ENCODE measurements at places on chromosomes 2 and 18.

- DNase-seq, result no peak
These were observed 697.5 kb downstream of the TMEM182 start for GRCh38 chr2:103459283-103459682.

DNA sequence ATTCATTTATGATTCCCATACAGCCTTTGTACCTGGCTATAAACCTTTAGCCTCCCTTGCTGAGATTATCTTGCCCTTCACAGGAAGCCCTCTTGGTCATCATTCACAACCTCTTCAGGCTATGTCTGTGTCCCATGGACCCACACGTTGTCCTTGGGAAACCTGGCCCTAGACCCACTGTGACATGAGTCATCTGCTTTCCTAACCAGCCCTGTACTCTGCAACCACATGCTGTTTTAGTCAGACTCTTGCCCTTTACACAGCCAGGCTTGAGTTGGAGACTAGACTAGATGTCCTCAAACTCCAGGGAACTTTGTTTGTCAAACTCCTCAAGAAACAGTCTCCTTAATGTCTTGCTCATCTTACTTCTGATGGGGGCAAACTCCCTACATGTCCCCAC, 229.3 kb upstream of the ZSWIM2 start:
- no peak for DNase-seq

- DNase-seq, result no peak
These were observed 666.9 kb downstream of the NYAP2 start for GRCh38 chr2:226066391-226066790.

- DNase-seq, result peak; percentile 9
These were observed 392.4 kb downstream of the ALK start for GRCh38 chr2:29528891-29529520.

DNA sequence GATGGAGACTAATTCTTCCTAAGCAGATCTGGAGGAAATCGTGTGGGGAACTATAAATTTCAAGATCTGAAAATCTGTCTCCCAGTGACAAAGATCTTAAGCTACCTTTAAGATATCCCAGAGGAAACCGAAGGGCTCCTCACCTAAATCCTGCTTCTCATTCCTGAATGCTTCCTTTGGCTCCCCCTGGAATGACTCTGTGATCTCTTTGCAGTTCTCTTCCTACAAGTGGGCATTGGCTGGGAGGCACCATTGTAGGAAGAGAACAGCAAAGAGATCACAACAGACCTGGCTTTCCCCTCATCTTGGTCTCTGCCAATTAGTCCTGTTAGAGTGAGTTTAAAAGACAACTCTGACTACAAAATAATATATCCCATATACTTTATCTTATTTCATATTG, 70.0 kb upstream of the KCNH7 start:
- no peak for DNase-seq

GRCh38 chr2:74816540-74817303, 17.2 kb upstream of the HK2 start:
- DNase-seq, result no peak

- no peak for DNase-seq
These were observed 335.1 kb downstream of the SETBP1 start for GRCh38 chr18:45015788-45016128.

DNA sequence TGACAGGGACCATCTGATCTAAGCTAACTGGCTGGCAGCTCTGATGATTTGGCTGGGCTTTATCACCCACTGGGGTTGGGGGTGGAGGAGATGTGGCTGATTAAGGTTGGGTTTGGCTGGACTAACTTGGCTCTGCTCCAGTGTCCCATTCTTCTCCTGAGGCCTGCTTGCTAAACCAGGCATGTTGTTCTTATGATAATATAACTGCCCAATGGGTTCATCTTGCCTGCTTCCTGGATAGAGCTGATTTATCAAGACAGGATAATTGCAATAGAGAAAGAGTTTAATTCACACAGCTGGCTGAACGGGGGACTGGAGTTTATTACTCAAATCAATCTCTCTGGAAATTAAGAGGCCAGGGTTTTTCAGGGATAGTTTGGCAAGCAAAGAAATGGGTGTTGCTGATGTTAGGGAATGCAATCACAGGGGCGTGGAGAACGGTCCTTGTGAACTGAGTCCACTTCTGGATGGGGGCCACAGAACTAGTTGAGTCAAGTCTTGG, 150.4 kb downstream of the PTH2R start:
- no peak for DNase-seq

DNA sequence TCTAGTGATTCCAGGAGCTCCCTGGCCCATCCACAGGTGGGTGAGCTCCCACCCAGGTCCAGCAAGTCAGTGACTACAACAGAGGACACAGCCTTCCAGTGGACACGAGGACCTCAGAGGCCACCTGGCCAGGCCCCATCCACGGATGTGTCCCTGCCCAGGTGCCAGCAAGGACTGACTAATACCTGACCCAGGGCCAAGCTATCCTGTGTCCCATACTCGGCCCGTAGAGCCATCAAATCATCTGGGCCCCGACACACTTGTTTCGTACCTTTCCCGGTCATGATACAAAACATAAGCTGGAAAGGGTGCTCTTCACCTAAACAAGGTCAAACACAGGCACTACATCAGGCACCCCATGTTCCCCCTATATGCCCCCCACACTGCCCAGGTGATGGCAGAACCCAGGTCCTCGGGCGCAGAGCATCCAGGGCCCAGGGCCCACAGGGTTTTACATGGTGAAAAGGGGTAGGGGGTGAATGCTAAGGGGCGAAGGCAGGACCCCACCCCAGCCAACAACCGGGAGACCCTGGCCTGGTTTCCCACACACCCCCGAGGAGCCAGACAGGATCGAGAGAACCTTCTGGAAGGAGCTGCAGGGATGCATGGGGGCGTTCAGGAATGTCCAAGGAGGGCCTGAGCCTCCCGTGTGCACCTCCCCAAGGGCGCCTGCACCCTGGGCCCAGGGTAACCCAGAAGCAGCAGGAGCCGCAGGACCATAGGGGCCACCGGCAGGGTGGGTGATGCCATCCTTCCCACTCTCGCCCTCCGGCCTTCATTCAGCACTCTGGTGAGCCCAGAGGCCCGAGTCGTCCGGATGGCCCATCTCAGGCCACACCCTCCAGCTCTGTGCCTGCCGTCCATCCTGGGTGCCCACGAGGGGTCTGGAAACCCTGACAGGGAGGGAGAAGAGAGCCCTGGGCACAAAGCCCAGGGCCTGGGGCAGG, 94.3 kb downstream of the HDAC4 start:
- DNase-seq, result no peak
